Endothelial cell of umbilical vein (primary cell): ENCODE measurements at places on chromosomes 7 and 10. TPM values are rescaled to one million over a fixed set of nuclear protein-coding genes. Genes with fewer than 3 reads are reported as not detected.

The MAP3K8 gene
- total RNA-seq: 8.1 and 10.6 TPM in 2 replicates

The CRHR2 gene
- total RNA-seq: not detected in 2 replicates

The RSPH10B2 gene
- not detected in 2 replicates for total RNA-seq

The NACAD gene
- 4.3 and 6.6 TPM in 2 replicates for total RNA-seq

The ATRNL1 gene
- total RNA-seq: not detected in 2 replicates

The H2BK1 gene
- total RNA-seq: not detected in 2 replicates

The CRYGN gene
- total RNA-seq: not detected in 2 replicates

The HOXA9 gene
- total RNA-seq: 61.6 and 62.9 TPM in 2 replicates

The SNCG gene
- 30.5 and 31.4 TPM in 2 replicates for total RNA-seq

The OR2A12 gene
- not detected in 2 replicates for total RNA-seq

The FAM25C gene
- total RNA-seq: not detected in 2 replicates

The AS3MT gene
- total RNA-seq: 0.95 TPM in 1 of 2 replicates, not detected in the other

GRCh38 chr10:27715505-27715904 is 30.1 kb downstream of the MKX start:
- no peak for DNase-seq

GRCh38 chr10:127993056-127993690 is 86.3 kb downstream of the PTPRE start:
- no peak for DNase-seq

GRCh38 chr10:78568620-78569019 is 500.1 kb upstream of the ZMIZ1 start:
- DNase-seq: no peak

GRCh38 chr7:292226-292625 is 2.3 kb downstream of the FOXL3 start:
- DNase-seq: no peak

DNA sequence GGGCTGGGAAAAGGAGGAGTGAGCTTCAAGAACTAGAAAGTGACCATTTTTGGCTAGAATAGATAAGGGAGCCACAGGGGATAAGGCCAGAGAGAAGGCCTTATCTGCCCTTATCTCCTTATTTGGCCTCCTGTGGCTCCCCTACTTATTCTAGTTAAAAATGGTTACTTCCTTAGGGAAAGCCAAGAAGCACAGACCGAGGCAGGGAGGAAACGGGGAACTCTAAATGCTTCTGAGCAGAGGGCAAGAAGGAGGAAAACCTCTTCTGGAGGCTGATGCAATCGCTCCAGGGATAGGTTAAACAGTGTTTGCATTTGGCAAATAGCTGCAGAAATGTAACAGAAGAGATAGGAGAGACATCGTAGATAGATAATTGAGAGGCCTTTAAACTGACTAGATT is 18.6 kb downstream of the NRP1 start:
- DNase-seq: peak; percentile 53

- DNase-seq: peak; percentile 64
Measured at GRCh38 chr10:91758303-91759146, 39.7 kb upstream of the TNKS2 start.

- no peak for DNase-seq
Measured at GRCh38 chr10:67401711-67402110, 294.3 kb downstream of the CTNNA3 start.

DNA sequence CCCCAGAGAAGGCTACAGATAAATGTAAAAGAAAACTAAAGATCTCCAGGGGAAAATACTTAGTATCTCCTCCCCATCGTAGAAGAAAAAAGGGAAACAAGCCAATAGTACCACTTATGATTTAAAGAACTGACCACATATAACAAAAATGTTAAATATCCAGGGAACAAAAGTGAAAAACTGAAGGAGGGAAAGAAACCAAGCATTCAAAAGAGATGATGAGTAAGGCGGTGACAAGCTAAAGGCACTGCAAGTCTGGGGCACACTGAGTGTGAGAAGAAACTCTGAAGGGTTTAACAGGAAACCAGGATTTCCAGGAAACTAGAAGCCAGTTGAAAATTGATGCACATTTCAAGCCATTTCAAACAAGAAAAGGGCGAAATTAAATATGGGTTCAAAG is 226.3 kb downstream of the AHR start:
- no peak for DNase-seq

- DNase-seq: no peak
Measured at GRCh38 chr10:43981232-43981631, 332.6 kb upstream of the ZNF32 start.

DNA sequence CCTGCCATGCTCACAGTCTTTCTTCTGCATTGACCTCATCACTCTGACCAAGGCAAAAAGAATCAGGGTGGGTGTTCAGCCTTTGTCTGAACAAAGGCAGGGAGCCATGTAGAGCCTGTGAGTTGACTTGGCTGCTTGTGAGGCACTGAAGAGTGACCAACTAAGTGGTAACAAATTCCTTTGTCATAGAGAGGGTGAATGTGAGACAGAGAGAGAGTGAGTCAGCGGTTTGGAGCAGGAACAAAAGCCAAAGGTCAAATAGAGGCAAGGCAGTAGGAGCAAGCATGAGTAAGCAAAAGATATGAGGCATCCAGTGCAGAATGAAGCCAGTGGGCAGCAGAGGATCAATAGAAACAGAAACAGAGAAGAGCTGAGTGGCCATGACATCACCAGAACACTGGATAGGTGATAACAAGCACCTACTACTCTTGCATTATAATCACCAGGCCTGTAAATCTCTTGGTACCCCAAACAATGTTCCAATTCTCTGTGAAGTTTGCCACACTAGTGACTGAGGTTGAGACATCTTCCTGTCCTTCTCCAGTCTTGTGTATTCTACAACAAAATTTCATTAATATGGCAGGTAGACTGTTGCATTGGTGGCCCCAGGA is 116.2 kb upstream of the LAMB4 start:
- peak; percentile 91 for DNase-seq

- peak; percentile 78 for DNase-seq
Measured at GRCh38 chr7:90180011-90180585, 25.8 kb downstream of the STEAP1 start.

DNA sequence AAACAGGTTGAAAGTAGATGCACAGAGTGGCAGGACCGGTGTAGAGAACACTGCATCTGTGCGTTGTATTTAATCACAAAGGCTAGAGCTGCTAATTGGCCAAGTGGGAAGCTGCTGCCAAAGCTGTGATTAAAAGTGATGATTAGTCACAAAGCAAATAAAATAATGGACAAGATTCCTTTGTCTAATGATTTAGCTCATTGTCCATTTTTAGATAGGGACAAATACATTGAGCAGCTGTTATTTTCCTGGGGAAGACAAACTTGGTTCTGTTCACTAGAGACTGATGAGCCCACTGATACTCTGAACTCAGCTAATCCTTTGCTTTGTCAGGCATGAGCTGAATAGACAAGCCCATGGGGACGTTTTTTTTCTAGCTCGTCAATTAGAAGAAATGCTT is 19.7 kb downstream of the UBE3C start:
- peak; percentile 82 for DNase-seq

- no peak for DNase-seq
Measured at GRCh38 chr10:104666106-104666505, 25.0 kb downstream of the SORCS3 start.

GRCh38 chr10:100997360-100998182 is 2.0 kb upstream of the LZTS2 start:
- peak; percentile 71 for DNase-seq

DNA sequence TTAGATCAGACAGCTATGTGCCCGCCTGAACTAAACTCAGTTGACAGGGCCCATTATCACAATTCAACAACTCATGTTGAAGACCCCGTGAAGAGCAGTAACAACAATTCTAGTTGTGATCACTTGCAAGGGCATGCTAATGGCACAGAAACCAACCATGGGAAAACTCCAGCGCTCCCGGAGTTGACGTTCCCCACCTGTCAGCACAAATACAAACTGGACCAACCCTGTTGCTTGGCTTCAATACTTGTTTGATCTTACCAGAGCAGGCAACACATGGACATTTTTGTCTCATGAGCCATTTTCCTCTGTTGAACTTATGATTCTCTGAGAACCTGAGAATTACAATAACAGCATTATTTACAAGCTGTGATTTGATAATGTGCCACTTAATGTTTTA is 119.0 kb upstream of the LANCL2 start:
- no peak for DNase-seq

- DNase-seq: no peak
Measured at GRCh38 chr7:135001390-135002165, 15.3 kb downstream of the AGBL3 start.

GRCh38 chr10:133072720-133073390 is 14.9 kb upstream of the ADGRA1 start:
- DNase-seq: no peak

- peak; percentile 52 for DNase-seq
Measured at GRCh38 chr10:58023341-58024073, 244.2 kb downstream of the IPMK start.

DNA sequence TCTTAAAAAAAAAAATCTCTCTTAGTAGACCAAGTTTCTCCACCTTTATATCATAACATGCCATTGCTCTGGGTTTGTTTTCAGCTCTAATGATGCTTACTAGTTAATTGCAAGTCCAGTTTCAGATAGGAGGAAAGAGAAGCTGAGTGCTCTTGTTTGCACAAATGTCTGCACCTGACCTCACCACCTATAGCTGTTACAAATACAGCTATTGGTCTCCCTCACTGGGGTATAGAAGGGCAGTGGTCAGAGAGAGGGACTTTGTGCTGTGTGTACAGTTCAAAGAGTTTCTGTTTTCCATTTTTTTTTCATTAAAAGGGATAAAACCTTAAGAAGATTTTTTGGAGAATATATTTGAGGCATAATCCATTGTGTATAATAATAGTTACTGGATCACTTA is 52.7 kb downstream of the TAS2R16 start:
- no peak for DNase-seq
